ENCODE measurements at places on chromosomes 7 and 10. TPM values are rescaled to one million over a fixed set of nuclear protein-coding genes. Genes with fewer than 3 reads are reported as not detected.

Gene APBB1IP
- total RNA-seq: 1.3 TPM

Gene POR
- 88.0 TPM for total RNA-seq

DNA sequence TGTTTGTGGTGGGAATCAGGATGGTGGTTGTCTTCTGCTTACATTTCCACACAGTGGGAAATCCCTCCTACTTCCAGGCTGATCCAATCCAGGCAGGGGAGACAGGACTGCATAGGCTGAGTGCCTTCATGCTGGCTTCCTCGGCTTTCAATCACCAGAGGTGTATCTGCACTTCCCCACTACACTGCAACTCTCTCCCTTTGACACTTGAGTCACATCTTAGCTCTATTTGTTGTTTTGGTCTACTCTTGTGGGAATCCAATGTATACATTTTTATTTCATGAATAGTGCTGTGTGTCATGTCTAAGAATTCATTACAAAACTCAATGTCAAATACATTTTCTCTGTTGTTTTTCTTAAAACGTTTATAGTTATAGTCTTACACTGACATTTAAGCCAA lies 735.6 kb downstream of the XPNPEP1 start:
- no peaks in the 10 kb centered on the region for H3K27me3 ChIP-seq
- no peaks in the 10 kb centered on the region for H3K36me3 ChIP-seq
- no peak overlapping the region for H3K27ac ChIP-seq
- H3K4me3 ChIP-seq: no peak overlapping the region
- no peaks in the 10 kb centered on the region for H3K4me1 ChIP-seq

- no peaks in the 10 kb centered on the region for H3K4me1 ChIP-seq
- H3K36me3 ChIP-seq: no peaks in the 10 kb centered on the region
- peak; percentile 23 for DNase-seq
- no peaks in the 10 kb centered on the region for H3K27me3 ChIP-seq
These were observed 413.5 kb upstream of the LRRN3 start for GRCh38 chr7:110677405-110677804.

GRCh38 chr10:95601116-95601719 lies 40.0 kb upstream of the SORBS1 start:
- DNase-seq: peak; percentile 78
- no peaks in the 10 kb centered on the region for H3K36me3 ChIP-seq

- H3K4me3 ChIP-seq: no peak overlapping the region
- H3K27ac ChIP-seq: no peak overlapping the region
- no peaks in the 10 kb centered on the region for H3K36me3 ChIP-seq
- H3K4me1 ChIP-seq: no peaks in the 10 kb centered on the region
- no peaks in the 10 kb centered on the region for H3K27me3 ChIP-seq
These were observed 364.4 kb upstream of the PRKCQ start for GRCh38 chr10:6944436-6944835.

- no peak for DNase-seq
- H3K27ac ChIP-seq: no peak overlapping the region
- H3K4me3 ChIP-seq: no peak overlapping the region
- H3K27me3 ChIP-seq: no peaks in the 10 kb centered on the region
- H3K36me3 ChIP-seq: no peaks in the 10 kb centered on the region
These were observed 734.7 kb downstream of the KCNMA1 start for GRCh38 chr10:76902949-76903348.

- no peak overlapping the region for H3K4me3 ChIP-seq
- no peak for DNase-seq
- H3K27me3 ChIP-seq: no peaks in the 10 kb centered on the region
These were observed 7.9 kb upstream of the WIPF3 start for GRCh38 chr7:29798422-29798821.

DNA sequence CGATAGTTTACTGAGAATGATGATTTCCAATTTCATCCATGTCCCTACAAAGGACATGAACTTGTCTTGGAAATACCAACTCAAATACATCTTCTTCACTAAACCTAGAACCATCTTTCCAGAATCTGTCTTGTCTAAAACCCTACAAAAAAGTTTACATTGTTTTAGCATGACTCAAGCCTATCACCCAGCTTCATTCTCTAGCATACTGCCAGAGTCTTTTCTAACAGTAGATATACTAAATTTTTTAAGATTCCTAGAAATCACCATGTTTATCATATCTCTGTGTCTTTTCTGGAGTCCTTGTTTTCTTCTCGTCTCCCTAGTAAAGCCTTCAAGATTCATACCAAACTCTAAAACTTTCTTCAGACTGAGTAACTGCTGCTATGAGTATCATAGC lies 129.7 kb downstream of the SEMA3E start:
- H3K27me3 ChIP-seq: no peaks in the 10 kb centered on the region
- H3K27ac ChIP-seq: no peak overlapping the region
- H3K4me1 ChIP-seq: no peaks in the 10 kb centered on the region
- no peaks in the 10 kb centered on the region for H3K36me3 ChIP-seq

DNA sequence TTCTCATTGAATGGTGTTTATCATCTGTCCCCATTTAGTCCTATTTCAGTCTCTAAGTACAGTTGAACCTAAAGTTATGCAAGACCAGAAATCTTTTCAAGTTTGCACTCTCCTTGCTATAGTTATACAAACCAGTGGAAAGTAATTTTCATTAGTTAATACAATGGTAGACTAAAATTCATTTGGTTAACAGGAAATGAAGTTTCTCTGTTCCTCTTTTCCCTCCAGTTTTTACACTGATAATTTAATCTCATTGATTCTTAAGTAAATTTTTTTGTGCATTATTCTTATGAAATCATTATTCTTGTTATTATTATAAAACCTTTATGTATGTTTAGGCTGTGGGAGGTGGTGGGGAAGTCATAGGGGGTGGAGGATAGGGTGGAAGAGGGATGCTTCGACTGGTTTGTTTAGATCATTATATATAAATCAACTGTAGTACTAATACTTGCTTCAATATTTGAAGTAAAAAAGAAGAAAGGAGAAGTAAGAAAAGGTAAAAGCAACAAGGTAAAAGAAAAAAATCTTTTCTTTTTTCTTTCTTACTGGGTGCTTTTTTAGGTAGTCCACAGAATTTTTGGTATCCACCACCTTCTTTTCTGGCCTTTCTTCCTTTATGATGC lies 104.1 kb downstream of the GPR85 start:
- H3K27me3 ChIP-seq: no peaks in the 10 kb centered on the region
- H3K27ac ChIP-seq: no peak overlapping the region
- H3K4me1 ChIP-seq: no peaks in the 10 kb centered on the region
- H3K4me3 ChIP-seq: no peak overlapping the region

DNA sequence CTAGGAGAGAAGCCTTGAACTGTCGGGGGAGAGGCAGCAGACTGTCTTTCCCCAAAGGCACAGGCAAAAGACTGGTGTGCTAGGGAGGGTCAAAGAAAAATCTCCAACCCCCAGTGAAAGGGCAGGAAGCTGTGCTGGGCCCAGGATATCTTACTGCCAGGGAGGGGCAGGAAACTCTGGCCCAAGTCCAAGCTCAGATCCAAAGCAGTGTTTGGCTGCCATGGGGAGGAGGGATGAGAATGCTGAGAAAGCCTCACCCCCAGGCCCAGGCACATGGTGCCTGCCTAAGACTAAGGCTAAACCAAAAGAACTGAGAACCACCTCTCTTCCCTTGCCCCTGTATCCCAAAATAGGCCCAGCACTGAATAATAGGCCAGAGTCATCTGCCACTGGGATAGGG lies 171.2 kb downstream of the PLPP4 start:
- H3K27me3 ChIP-seq: no peaks in the 10 kb centered on the region
- H3K4me3 ChIP-seq: no peak overlapping the region
- H3K36me3 ChIP-seq: no peaks in the 10 kb centered on the region
- no peak for DNase-seq

DNA sequence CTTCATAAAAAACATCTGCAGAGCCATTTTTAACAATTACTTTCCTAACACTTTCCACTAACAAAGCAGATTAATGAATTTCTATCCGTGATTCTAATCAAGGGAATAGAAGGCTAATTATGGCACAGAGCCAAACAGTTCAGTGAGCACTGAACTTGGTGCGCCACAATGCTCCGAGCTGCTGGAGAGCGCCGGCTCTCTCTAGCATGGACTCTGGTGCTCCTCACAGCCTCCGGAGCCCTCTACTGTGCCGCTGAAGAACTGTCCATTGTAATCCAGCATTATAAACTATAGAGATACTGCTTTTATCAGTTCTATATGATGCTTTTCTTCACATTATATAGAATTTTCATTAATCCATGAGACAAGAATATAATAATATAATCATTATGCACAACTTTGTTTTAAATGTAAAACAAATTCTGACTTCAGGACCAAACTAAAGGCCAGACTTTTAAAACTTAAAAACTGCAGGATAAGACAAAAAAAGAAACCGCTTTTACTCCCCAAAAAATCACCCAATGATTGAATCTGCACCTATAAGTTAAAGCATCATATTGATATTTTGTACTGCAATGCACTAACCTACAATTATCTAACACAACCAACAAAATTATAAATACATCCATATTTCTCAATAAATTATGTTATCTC lies 123.6 kb downstream of the RNF32 start:
- no peaks in the 10 kb centered on the region for H3K4me1 ChIP-seq
- no peak overlapping the region for H3K27ac ChIP-seq
- no peaks in the 10 kb centered on the region for H3K36me3 ChIP-seq

DNA sequence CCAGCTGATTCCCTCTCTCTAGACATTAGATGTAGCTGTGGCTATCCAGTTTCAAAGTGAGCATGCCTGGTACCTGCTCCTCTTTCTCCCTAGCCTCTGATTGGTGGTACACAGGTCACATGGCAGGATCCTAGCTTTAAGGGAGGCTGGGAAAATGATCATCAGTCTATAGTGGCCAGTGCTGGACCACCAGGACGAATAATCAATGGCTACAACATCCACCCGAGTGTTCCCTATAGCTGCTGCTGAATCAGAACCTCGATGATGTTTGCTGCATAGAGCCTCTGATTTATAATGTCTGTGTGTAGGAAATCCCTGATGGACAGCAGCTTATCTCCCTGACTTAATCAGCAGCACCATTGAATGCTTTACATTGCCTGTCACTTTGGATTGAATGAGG lies 28.9 kb upstream of the LMTK2 start:
- no peak overlapping the region for H3K27ac ChIP-seq
- H3K4me3 ChIP-seq: no peak overlapping the region
- no peaks in the 10 kb centered on the region for H3K27me3 ChIP-seq
- H3K4me1 ChIP-seq: no peaks in the 10 kb centered on the region

DNA sequence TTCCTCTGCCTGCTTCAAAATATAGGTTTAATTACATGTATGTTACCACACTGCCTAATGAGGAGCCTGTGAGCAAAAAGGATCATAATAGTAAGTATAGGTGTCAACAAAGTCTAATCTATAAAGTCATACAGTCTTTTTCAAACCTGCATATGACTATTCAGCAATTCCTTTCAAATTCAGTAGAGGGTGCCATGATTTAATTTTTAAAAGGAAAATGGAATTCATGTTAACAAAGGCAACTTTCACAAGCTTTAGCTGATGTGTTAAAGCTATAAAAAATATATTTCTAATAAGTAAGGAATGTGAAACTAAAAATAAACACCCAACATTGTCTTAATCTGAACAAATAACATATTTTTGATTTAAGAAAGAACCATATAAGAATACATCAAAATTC lies 52.1 kb downstream of the MPP7 start:
- DNase-seq: no peak
- H3K4me1 ChIP-seq: no peaks in the 10 kb centered on the region
- H3K36me3 ChIP-seq: no peaks in the 10 kb centered on the region
- no peaks in the 10 kb centered on the region for H3K27me3 ChIP-seq
- no peak overlapping the region for H3K4me3 ChIP-seq

- H3K36me3 ChIP-seq: no peaks in the 10 kb centered on the region
- no peak for DNase-seq
- no peak overlapping the region for H3K27ac ChIP-seq
These were observed 173.6 kb upstream of the CXCL12 start for GRCh38 chr10:44558521-44558920.

GRCh38 chr7:31068006-31068675 lies 16.0 kb downstream of the ADCYAP1R1 start:
- no peak overlapping the region for H3K4me3 ChIP-seq
- H3K27ac ChIP-seq: no peak overlapping the region
- DNase-seq: no peak

GRCh38 chr10:79159785-79160184 lies 91.0 kb downstream of the ZMIZ1 start:
- H3K36me3 ChIP-seq: no peaks in the 10 kb centered on the region
- H3K4me3 ChIP-seq: no peak overlapping the region
- no peak for DNase-seq
- no peaks in the 10 kb centered on the region for H3K27me3 ChIP-seq
- H3K27ac ChIP-seq: peak overlapping the region; percentile 23

DNA sequence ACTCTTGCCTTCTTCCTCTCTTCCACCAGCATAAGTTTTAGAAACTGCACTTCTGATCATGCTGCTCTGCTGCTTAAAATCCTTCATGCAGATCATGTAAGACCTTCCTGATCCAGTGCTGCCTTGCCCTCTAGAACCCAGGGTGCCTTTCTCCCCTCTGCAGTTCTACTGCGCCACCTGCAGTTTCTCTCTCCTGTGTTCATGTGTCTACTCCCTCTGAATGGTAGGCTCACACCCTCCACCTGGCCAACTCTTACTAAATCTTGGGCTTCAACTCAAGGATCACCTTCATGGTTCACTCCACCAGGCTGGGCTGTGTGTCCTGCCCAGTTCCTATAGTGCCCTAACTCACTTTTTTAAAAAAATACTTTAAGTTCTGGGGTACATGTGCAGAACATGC lies 174.6 kb upstream of the ITGB1 start:
- no peaks in the 10 kb centered on the region for H3K27me3 ChIP-seq
- H3K27ac ChIP-seq: no peak overlapping the region
- H3K4me1 ChIP-seq: no peaks in the 10 kb centered on the region
- H3K36me3 ChIP-seq: no peaks in the 10 kb centered on the region
- DNase-seq: no peak

All from prostate gland (tissue), 2 donors.